ENCODE measurements at places on chromosomes 4 and X. TPM values are rescaled to one million over a fixed set of nuclear protein-coding genes. Genes with fewer than 3 reads are reported as not detected.

DNA sequence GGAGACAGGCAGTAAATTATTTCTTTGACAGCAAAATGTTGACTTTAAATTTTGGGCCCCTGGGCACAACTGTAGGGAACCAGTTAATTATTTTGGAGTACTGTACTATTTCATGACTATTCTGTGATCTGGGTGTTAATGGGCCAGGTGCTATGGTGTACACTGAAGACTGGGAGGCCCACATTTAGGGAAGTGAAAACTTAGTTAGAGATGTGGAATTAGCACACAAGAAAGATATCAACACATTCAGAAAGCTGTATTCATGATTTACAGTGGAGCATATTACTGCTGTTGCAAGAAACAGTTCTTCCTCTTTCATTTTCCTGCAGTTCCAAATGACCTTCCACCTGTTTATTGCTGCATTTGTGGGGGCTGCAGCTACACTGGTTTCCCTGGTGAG lies 12.4 kb downstream of the PLP1 start:
- no peak for DNase-seq

DNA sequence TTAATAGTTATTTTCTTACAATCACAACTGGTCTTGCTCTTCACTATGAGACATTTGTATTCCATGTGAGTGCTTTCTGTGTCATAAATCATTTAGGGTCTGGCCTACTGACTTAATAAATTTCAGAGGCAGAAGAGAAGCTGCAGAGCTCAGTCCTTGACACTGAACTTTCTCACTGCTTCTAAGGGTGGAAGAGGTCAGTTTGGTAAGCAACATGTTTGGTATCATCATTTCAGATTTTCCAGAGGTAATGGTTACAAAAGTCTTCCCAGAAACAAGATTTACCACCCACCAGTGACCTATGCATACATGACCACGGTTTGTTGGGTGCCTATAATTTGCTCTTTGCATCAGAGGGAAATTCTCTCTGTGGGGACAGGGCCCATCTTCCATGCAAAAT lies 148.6 kb downstream of the NR3C2 start:
- DNase-seq: no peak

PAGE1 gene
- total RNA-seq: not detected

GRCh38 chr4:136241221-136241986 lies 1290.9 kb downstream of the PCDH18 start:
- DNase-seq: no peak

DNA sequence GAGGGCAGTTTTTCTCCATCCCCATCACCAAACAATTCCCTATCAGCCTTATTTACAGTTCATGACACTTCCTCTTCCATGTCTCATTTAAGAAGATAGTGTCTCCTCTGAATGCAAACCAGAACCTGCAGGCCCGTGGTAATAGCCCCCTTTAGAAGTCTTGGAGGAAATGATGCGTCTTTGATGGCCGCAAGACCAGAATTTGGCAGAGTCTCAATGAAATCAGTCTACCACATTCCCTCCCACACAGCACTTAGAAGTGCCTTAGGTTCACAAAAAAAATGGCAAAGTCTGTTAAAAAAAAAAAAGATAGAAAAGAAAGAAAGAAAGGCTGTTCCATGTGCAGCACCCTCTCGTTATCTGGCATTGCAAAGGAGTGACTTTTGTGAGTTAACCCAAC lies 2.1 kb upstream of the KDR start:
- DNase-seq: no peak

GRID2 gene
- total RNA-seq: 0.08 TPM

DNA sequence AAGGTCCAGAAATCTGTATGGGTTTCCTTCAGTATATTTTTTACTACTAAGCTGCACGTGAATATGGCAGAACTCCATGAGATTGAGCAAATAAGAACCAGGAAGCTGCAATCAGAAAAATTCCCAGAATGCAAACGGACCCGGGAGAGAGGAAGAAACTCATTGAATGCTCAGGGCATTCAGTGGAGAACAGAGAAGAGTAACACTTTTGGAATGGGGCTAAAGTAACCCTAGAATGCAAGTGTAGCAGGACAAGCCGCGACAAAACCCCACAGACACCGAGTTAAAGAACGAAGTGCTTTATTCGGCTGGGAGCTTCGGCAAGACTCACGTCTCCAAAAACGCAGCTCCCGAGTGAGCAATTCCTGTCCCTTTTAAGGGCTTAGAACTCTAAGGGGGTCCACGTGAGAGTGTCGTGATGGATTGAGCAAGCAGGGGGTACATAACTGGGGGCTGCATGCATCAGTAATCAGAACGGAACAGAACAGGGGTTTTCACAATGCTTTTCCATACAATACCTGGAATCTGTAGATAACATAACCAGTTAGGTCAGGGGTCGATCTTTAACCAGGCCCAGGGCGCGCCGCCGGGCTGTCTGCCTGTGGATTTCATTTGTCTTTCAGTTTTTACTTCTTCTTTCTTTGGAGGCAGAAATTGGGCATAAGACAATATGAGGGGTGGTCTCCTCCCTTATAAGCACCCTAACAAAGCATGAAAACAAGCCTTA lies 56.4 kb downstream of the RAB28 start:
- DNase-seq: no peak

GRCh38 chr4:179097741-179098140 lies 1655.5 kb upstream of the AGA start:
- no peak for DNase-seq

- no peak for DNase-seq
Observed at GRCh38 chr4:20645236-20645635, 55.0 kb upstream of the PACRGL start.

- DNase-seq: no peak
Observed at GRCh38 chr4:8167815-8168214, 9.2 kb upstream of the ABLIM2 start.

- DNase-seq: no peak
Observed at GRCh38 chr4:89447543-89447942, 139.9 kb upstream of the GPRIN3 start.

- no peak for DNase-seq
Observed at GRCh38 chr4:42844422-42845070, 48.0 kb upstream of the GRXCR1 start.

- DNase-seq: no peak
Observed at GRCh38 chr4:183627979-183628588, 30.9 kb downstream of the RWDD4 start.

CYSLTR1 gene
- total RNA-seq: not detected

GRCh38 chr4:111788099-111788498 lies 357.2 kb upstream of the FAM241A start:
- DNase-seq: no peak

- no peak for DNase-seq
Observed at GRCh38 chrX:65602221-65602560, 65.3 kb upstream of the MSN start.

FAM241A gene
- 0.90 TPM for total RNA-seq

DNA sequence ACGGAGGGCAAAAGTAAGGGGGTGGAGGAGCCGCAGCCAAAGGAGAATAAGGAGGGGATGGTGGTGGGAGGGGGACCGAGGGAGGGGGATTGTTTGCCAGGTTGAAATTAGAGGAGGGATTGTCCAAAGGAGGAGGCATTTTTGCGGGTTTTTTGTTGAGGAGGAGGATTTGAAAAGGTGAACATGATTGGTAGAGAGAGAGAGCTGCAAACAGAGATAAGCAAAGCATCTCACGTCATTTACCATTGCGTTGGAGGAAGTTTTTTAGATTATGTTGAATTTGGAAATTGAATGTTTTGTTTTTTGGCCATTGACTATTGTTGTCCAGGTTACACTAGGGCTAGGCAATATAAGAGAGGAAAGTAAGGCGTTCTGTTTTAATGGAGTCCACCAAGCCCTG lies 54.5 kb upstream of the ABCB7 start:
- DNase-seq: no peak

GRCh38 chr4:26275281-26275680 lies 45.5 kb upstream of the RBPJ start:
- no peak for DNase-seq

ZBTB49 gene
- total RNA-seq: 4.2 TPM

GEMIN8 gene
- total RNA-seq: 11.2 TPM

TRPC3 gene
- 0.08 TPM for total RNA-seq

DNA sequence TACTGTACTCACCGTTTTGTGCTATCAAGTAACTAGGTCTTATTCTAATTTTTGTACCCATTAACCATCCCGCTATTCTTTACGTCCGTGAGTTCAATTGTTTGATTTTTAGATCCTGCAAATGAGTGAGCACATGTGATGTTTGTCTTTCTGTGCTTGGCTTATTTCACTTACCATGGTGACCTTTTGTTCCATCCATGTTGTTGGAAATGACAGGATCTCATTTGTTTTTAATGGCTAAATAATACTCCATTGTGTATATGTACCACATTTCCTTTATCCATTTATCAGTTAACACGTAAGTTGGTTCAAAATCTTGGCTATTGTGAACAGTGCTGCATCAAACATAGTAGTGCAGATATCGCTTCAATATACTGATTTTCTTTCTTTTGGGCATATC lies 48.3 kb downstream of the USP9X start:
- no peak for DNase-seq

- no peak for DNase-seq
Observed at GRCh38 chr4:147550626-147551246, 66.5 kb upstream of the TMEM184C start.

DNA sequence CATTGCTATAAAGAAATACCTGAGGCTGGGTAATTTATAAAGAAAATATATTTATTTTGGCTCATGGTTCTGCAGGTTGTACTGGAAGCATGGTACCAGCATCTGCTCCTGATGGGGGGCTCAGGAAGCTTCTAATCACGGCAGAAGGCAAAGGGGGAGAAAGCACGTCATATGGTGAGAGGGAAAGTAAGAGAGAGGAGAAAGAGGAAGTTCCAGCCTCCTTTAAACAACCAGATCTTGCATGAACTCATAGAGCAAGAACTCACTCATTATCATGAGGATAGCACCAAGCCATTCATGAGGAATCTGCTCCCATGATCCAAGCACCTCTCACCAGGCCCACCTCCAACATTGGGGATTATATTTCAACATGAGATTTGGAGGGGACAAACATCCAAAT lies 125.0 kb upstream of the GRPR start:
- DNase-seq: no peak

USP26 gene
- not detected for total RNA-seq

DNA sequence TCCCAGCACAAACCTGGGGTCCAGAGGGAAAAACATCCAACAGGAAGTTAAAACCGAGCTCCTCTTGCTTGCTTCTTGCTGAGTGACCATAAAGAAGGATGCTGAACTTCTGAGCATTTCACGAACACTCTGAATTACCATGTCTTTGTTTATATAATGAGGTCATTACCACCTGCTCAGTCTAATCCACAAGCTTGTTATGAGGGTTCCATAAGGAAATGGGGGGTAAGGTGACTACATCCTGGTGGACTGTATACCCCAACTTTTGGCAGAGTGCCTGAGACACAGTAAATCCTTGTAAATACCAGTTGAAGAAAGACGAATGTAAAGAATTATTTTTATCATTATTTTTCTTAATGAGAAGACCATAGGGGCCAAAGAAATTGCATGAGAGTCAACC lies 16.8 kb downstream of the CCDC149 start:
- no peak for DNase-seq

DNA sequence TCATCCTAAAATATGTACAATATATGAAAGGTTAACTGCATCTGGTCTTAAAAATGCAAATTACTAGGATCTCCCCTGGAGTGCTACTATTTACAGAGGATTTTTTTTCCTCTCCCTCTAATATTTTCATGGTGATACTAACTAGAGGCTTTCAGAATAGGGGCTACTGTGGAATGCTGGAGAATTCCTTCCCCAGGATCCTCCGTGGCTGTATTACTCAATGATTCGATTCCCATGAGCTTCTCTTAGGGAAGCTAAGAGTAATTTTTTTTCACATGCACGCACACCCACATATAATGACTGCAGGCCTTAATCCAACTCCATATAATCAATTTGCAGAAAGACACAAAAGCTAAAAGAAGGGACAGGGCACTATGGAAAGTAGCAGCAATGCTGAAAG lies 184.7 kb downstream of the ARHGAP6 start:
- DNase-seq: no peak

GRCh38 chr4:126725906-126726305 lies 906.9 kb upstream of the INTU start:
- no peak for DNase-seq

GRCh38 chr4:135840781-135841180 lies 1639.2 kb upstream of the PABPC4L start:
- DNase-seq: no peak

- DNase-seq: no peak
Observed at GRCh38 chr4:37699868-37700481, 13.8 kb upstream of the RELL1 start.

JCHAIN gene
- 0.36 TPM for total RNA-seq

SMPX gene
- total RNA-seq: not detected

- no peak for DNase-seq
Observed at GRCh38 chr4:1903035-1903434, 31.8 kb downstream of the NSD2 start.

- DNase-seq: no peak
Observed at GRCh38 chr4:112485930-112486329, 30.1 kb downstream of the NEUROG2 start.

GRCh38 chr4:158912390-158912789 lies 143.6 kb downstream of the FNIP2 start:
- no peak for DNase-seq

GLRA3 gene
- not detected for total RNA-seq

GRCh38 chrX:23783589-23784469 lies 856 bp downstream of the SAT1 start:
- no peak for DNase-seq

GRCh38 chr4:74990276-74990875 lies 57.5 kb downstream of the PARM1 start:
- no peak for DNase-seq

DNA sequence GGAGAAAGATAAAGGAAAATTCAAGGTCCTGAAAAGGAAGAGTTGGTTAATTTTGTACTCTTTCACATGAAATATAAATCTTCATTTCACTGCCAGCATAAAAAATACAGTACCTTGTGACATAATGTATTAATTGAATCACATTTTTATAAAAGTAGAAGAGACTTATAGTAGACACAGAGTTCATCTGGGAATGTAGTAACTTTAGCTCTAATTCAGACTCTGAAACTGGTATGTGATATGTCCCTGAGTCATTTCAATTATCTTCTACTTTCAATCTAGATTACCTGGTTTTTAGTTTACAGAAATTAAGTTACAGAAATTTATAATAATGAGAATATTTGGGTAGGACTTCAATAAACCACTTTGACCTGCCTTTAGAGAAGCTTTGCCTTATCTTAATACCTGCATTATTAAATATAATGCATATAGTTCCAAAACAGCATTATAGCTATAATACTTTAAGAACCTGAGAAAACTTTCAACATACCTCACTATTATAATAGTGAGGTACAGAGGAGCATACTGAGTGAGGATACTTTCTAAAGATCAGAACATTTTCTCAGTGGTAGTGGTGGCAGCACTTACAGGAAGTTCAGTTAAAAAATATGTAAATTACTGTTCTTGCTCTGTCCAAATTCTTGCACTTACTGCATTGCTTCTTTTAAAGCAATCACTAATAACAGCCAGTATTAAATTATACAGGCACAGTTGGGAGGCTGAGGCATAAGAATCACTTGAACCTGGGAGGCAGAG lies 11.2 kb downstream of the NEK1 start:
- DNase-seq: no peak
